ENCODE measurements at places on chromosomes 2 and 18. TPM values are rescaled to one million over a fixed set of nuclear protein-coding genes. Genes with fewer than 3 reads are reported as not detected.
A peak's percentile ranks its signal among the peaks of the same experiment; 100 is the strongest.

Gene UGT1A8
- total RNA-seq: not detected

Gene TRPM8
- total RNA-seq: not detected

- H3K27me3 ChIP-seq: no peaks in the 10 kb centered on the region
- peak overlapping the region; percentile 47 for H3K4me3 ChIP-seq
- peak overlapping the region; percentile 98 for H3K27ac ChIP-seq
- peaks cover 95% of the 10 kb centered on the region for H3K4me1 ChIP-seq
- DNase-seq: no peak
Measured at GRCh38 chr2:85772841-85773491, 19.2 kb downstream of the ATOH8 start.

GRCh38 chr2:241088376-241088775 lies 13.7 kb downstream of the MTERF4 start:
- H3K4me3 ChIP-seq: no peak overlapping the region
- H3K27ac ChIP-seq: no peak overlapping the region
- no peak for DNase-seq
- H3K4me1 ChIP-seq: peaks cover 8% of the 10 kb centered on the region
- H3K36me3 ChIP-seq: peaks cover 88% of the 10 kb centered on the region

All from psoas muscle (tissue), 8 donors.